ENCODE measurements at places on chromosomes 1 and 21. TPM values are rescaled to one million over a fixed set of nuclear protein-coding genes. Genes with fewer than 3 reads are reported as not detected.
A peak's percentile ranks its signal among the peaks of the same experiment; 100 is the strongest.

DNA sequence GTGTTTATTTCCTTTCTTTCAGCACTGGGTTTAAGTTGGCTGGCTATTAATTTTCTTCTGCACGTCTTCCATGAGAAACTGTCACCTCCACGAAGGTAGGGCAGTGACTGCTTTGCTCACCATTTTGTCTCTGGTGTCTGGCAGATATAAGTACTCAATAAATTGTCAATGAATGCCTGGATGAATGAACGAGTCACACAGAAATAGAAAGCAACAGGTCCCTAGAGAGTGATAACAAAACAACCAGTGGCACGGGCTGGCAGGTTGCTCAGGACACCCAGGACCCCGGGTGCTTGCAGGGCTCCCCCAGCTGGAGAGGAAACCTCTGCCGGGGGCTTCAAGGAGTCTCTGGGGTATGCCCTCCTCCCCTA, 3.2 kb upstream of the MYOC start:
- H3K27ac ChIP-seq = no peak overlapping the region
- no peaks in the 10 kb centered on the region for H3K36me3 ChIP-seq
- H3K4me3 ChIP-seq = no peak overlapping the region
- peaks cover 19% of the 10 kb centered on the region for H3K27me3 ChIP-seq
- peaks cover 10% of the 10 kb centered on the region for H3K4me1 ChIP-seq
- no peak for DNase-seq

Gene LORICRIN
- total RNA-seq = not detected

DNA sequence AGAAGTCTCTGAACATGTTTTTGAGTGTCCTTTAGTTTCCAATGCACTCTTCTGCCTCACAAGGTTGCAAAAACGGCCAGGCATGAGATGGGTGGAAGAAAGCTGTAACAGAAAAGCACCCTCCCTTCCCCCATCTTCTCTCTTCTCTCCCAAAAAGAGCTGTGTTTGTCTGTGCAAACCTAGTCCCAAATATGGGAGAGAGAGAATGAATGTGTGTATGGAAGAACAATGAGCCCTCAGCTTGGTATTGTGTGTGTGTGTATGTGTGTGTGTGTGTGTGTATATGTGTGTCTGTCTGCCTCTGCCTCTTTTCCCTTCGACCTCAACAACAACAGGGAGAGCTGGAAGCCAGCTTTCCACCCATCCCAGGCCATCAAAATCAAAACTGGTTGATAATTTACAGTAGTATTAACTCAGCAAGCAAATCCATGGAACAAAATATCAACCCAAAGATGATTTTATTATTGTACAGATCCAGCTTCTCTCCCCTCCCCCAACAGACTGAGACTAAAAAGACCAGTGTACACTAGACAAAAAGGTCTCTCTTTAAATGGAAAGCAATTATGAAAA, 1.8 kb downstream of the RERE start:
- peak overlapping the region; percentile 75 for H3K27ac ChIP-seq
- H3K27me3 ChIP-seq = peaks cover 5% of the 10 kb centered on the region
- H3K36me3 ChIP-seq = peaks cover 7% of the 10 kb centered on the region
- peaks cover 50% of the 10 kb centered on the region for H3K4me1 ChIP-seq
- H3K4me3 ChIP-seq = peak overlapping the region; percentile 82
- no peak for DNase-seq

- no peaks in the 10 kb centered on the region for H3K4me1 ChIP-seq
- H3K27me3 ChIP-seq = peaks cover 9% of the 10 kb centered on the region
- no peak overlapping the region for H3K4me3 ChIP-seq
These were observed 216.3 kb upstream of the CAMK1G start for GRCh38 chr1:209367061-209367772.

Gene PLPPR4
- total RNA-seq = not detected

GRCh38 chr21:34132926-34133325, 59.5 kb downstream of the MRPS6 start:
- H3K4me1 ChIP-seq = peaks cover 45% of the 10 kb centered on the region
- H3K4me3 ChIP-seq = no peak overlapping the region
- no peak overlapping the region for H3K27ac ChIP-seq
- peaks cover 76% of the 10 kb centered on the region for H3K36me3 ChIP-seq
- no peaks in the 10 kb centered on the region for H3K27me3 ChIP-seq

Gene PRR9
- not detected for total RNA-seq

Gene LAPTM5
- 481 TPM for total RNA-seq

Gene SELP
- 0.45 TPM for total RNA-seq

DNA sequence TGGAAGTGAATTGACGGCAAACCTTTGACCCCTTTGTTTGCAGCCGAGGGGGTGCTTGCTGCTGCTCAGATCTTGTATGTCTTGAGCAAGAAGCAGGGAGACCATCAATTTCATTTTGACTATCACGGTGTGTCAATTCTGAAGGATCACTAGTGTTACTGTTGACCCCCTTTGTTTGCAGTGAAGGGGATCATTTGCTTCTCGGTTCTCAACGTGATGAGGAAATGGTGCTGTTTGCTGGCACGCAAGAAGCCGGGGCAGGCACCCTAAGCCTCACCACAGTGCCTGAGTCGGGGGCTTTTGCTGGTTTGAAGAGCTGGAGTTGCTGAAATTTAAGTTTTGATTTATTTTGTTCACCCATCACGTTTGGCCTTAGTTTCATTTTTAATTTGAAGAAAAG, 7.5 kb downstream of the RBM15 start:
- H3K27me3 ChIP-seq = no peaks in the 10 kb centered on the region
- peaks cover 85% of the 10 kb centered on the region for H3K36me3 ChIP-seq
- peaks cover 93% of the 10 kb centered on the region for H3K4me1 ChIP-seq
- H3K27ac ChIP-seq = no peak overlapping the region
- H3K4me3 ChIP-seq = no peak overlapping the region
